ENCODE measurements at places on chromosomes 12 and 14.

DNA sequence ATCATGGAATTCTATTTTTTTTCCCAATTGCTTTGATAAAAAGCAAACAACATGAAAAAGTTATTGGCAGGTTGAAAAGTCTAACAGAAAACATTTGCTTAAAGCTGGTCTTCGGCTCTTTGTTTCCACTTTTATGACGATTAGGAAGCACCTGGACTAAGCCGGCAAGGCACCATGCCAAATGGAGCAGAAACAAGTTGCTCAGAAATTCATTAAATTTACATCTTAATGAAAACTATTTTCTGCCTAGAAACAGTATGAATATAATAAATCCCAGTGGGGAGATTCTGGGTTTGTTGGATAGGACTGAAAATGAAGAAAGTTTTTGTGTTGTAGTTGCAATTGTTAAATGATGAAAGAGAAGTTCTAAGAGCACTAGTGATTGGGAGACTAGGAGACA lies 51.4 kb upstream of the OR9K2 start:
- no peak for DNase-seq

- peak; percentile 40 for DNase-seq
These were observed 65.0 kb downstream of the RFLNA start for GRCh38 chr12:124359671-124360581.

- DNase-seq, result peak; percentile 79
These were observed 29.5 kb upstream of the INF2 start for GRCh38 chr14:104659764-104660523.

GRCh38 chr14:74937171-74937570 lies 14.1 kb upstream of the RPS6KL1 start:
- DNase-seq, result no peak

DNA sequence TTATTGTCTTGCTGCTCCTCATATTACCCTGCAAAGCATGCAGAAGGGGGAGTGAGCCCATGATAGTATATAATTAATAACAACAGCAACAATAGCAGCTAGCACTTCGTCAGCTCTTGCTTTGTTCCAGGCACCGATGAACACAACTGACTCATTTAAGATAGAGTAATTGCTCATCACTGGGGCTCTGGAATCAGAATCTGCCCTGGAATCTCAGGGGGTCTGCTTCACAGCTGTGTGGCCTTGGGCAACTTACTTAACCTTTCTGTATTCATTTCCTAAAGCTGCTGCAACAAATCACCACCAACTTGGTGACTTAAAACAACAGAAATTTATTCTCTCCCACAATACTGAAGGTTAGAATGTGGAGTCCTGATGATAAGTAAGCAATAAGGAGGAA lies 55.0 kb upstream of the PSMC1 start:
- DNase-seq, result no peak

DNA sequence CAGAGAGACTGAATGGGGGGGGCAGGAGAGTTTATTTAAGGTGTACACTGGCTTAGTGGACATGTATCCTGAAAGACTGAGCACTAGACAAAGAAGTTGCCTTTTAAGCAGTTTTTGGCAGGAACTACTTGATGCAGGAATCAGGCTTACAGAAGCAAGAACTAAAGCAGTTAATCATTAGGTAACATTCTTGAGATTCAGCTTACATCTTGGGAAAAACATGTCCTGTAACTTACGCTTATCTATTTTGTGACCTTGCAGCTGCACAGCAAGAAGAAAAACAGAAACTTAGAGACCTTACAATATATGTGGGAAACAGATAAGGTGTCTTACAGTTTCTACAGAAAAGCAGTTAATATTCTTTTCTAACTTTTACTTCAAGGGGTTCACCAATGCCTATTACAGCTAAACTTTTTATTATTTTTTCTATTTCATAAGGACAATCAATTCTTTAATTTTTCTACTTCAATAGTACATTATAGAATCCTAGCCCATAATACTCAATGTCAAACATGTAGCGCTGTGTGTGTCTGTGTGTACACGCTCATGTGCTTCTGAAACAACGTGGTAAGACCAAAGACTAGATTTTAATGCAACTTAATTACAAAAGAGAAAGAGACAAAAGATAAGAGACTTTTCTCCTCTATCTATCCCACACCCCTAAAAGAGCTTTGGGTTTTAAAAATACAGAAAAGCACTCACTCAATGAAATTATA lies 276.9 kb downstream of the PRKD1 start:
- no peak for DNase-seq
